ENCODE measurements at places on chromosomes 11 and 22. TPM values are rescaled to one million over a fixed set of nuclear protein-coding genes. Genes with fewer than 3 reads are reported as not detected.

LMF2 gene
- total RNA-seq = 76.4 TPM

GRCh38 chr11:123483058-123483457 lies 53.0 kb downstream of the GRAMD1B start:
- H3K36me3 ChIP-seq = no peaks in the 10 kb centered on the region
- H3K27ac ChIP-seq = no peak overlapping the region
- peaks cover 26% of the 10 kb centered on the region for H3K4me1 ChIP-seq
- H3K27me3 ChIP-seq = no peaks in the 10 kb centered on the region
- no peak for DNase-seq
- no peak overlapping the region for H3K4me3 ChIP-seq

DNA sequence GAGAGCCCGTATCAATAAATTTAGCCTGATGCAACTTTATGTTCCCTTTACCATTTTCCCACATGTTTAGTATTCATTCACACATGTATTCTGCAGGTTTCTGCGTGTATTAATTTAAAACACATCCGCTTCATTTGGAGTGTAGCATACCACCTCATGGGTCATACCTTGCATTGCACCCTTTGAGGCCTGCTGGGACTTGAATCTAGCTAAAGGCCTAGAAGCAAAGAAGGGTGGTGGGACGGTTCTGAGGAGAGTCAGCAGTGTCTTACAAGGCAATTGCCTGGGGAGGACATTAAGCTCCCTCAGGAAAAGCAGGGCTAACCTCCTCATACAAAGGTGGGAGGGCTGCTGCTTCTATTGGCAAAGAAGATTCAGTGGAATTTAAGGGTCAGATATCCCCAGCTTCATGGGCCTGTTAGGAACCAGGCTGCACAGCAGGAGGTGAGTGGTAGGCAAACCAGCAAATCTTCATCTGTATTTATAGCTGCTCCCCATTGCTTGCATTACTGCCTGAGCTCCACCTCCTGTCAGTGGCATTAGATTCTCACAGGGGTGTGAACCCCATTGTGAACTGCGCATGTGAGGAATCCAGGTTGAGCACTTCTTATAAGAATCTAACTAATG lies 15.9 kb upstream of the SNX19 start:
- H3K4me1 ChIP-seq = no peaks in the 10 kb centered on the region
- H3K36me3 ChIP-seq = no peaks in the 10 kb centered on the region
- no peak overlapping the region for H3K4me3 ChIP-seq
- no peak overlapping the region for H3K27ac ChIP-seq
- no peak for DNase-seq

FAM180B gene
- total RNA-seq = not detected

DNA sequence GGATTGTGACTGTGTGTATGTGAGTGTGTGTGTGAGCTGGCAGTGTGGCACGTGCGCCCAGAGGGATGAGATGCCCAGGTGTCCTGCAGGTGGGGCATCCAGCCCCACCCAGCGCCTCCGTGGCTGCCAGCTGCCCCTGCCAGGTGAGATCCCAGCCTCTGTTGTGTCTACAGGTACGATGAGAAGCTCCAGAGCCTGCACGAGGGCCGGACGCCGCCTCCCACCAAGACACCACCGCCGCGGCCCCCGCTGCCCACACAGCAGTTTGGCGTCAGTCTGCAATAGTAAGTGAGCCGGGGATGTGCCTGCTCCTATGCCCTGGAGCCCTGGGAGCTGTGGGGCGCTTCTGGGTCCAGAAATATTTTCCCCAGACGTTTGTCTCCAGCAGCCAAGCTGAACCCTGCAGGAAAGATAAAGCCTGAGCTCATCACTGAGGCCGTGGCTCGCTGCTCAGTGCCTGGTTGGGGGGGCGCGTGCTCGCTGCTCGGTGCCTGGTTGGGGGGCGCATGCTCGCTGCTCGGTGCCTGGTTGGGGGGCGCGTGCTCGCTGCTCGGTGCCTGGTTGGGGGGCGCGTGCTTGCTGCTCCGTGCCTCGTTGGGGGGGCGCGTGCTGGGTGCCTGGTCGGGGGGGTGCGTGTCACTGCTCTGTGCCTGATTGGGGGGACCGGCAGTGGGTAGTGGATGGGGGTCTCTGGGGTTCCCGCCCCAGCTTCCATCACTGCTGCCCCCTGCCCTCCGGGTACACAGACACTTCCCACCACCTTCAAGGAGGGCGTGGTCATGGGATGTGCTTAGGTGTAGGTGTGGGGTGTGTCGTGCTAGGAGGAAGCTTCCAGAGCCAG lies 73.2 kb downstream of the ARHGAP8 start:
- DNase-seq = no peak
- H3K4me1 ChIP-seq = no peaks in the 10 kb centered on the region
- H3K4me3 ChIP-seq = no peak overlapping the region
- H3K36me3 ChIP-seq = no peaks in the 10 kb centered on the region

DGAT2 gene
- total RNA-seq = 8.1 TPM

DNA sequence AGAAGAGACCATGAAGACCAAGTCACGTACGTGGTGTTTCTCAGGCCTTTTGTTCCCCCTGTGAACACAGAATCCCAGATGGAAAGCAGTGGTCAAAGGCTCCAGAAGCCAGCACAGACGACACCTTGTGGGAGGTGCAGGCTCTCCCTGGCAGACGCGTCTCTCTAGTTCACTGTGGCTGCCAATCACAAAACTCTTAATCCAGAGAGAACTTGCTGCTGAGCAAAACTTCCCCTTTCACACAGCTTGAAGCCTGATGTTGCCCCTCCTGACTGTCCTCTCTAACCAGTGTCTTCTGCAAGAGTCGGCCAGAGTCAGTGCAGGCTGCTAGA lies 67.1 kb downstream of the PIWIL3 start:
- DNase-seq = no peak
- no peaks in the 10 kb centered on the region for H3K36me3 ChIP-seq
- H3K27me3 ChIP-seq = no peaks in the 10 kb centered on the region
- H3K4me1 ChIP-seq = no peaks in the 10 kb centered on the region
- no peak overlapping the region for H3K4me3 ChIP-seq

DNA sequence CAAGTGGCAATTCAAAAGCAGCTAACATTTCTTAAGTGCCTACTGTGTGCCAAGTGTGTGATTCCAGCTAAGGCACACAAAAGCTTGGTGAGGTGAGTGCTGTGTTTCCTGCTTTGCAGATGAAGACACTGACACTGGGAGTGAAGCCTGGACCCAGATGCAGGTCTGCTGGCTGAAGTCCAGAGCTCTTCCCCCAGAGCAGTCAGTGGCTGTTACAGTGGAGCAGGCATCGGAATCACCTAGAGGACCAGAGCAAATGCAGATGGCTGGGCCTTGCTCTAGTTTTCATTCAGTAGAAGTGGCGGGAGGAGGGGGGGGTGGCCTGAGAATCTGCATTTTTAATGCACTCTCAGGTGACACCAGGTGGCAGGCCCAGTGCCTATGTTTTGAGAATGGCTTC lies 342.3 kb downstream of the CADM1 start:
- no peak overlapping the region for H3K4me3 ChIP-seq
- H3K27me3 ChIP-seq = peaks cover 48% of the 10 kb centered on the region
- no peak overlapping the region for H3K27ac ChIP-seq
- no peak for DNase-seq

DNA sequence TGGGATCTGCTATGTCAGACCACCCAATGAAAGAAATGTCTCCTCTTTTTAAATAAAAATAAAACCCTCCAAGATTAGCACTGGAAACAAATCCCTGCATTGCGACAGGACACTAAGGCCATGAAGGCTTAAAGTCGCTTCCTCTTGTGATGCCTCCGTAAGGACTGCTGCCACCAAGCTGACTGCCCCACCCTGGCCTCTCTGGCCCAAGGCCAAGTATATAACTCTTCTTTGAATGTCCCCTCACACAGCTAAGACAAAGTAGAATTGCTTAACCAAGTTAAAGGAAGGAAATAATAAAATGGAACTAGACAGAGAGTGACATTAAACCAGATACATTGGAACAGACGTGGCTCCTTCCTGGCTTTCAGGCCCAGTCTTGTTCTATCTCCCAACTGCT lies 7.5 kb upstream of the NRGN start:
- DNase-seq = peak; percentile 67
- no peak overlapping the region for H3K27ac ChIP-seq
- H3K36me3 ChIP-seq = no peaks in the 10 kb centered on the region
- H3K4me1 ChIP-seq = peaks cover 19% of the 10 kb centered on the region
- H3K27me3 ChIP-seq = no peaks in the 10 kb centered on the region
- no peak overlapping the region for H3K4me3 ChIP-seq

ARVCF gene
- 18.2 TPM for total RNA-seq

DDX25 gene
- total RNA-seq = 0.47 TPM

GRCh38 chr11:116540645-116541304 lies 232.0 kb downstream of the BUD13 start:
- H3K36me3 ChIP-seq = no peaks in the 10 kb centered on the region
- H3K27ac ChIP-seq = no peak overlapping the region
- H3K4me1 ChIP-seq = no peaks in the 10 kb centered on the region
- H3K27me3 ChIP-seq = no peaks in the 10 kb centered on the region

RFPL3 gene
- not detected for total RNA-seq

MRGPRE gene
- 0.47 TPM for total RNA-seq

GRCh38 chr22:40334899-40335298 lies 11.4 kb upstream of the ADSL start:
- no peak overlapping the region for H3K27ac ChIP-seq
- no peaks in the 10 kb centered on the region for H3K27me3 ChIP-seq
- DNase-seq = no peak
- no peak overlapping the region for H3K4me3 ChIP-seq
- H3K36me3 ChIP-seq = peaks cover 18% of the 10 kb centered on the region
- H3K4me1 ChIP-seq = peaks cover 23% of the 10 kb centered on the region

DNA sequence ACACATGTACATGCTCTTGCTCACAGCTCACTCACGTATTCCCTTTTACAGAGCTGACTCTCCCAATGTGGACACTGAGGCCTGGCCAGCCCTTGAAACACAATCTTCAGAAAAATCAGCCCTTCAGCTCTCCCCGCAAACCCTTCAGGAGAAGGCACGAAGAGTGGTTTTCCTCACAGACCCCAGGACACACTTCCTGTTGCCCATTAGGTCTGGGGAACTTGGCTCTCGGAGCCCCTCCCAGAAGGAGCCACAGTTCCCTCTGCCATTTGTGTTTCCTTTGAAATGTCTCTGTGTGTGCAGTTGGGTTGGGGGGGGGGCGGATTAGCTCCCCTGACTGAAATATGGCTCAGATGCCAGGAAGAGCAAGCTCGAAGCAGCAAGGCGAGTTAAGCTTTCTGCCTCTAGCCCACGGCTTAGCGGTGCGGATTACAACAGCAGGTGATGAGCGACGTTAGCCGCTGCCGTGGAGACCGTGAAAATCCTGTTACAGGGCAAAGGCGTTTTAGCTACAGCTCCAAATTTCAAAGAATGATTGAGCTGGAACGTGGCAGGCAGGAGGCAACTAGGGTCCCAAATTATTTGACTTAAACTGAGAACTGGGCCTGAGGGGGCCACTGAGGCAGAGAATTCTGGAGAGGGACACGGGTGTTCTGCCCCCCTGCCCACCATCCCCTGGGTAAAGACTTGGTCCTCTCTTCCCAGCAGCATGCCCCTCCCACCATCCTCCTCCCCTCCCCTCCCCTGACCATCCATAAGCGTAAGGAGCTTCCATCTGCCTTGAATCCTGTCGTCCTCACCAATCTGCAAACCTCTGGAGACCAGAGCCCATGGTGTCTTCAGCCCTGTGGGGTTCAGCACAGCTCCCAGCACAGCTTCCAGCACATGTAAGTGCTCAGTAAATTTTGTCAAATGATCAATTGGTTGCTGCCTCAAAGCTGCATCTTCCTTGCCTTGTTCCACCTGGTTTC lies 598.6 kb downstream of the BUD13 start:
- H3K4me3 ChIP-seq = no peak overlapping the region
- no peaks in the 10 kb centered on the region for H3K27me3 ChIP-seq

DNA sequence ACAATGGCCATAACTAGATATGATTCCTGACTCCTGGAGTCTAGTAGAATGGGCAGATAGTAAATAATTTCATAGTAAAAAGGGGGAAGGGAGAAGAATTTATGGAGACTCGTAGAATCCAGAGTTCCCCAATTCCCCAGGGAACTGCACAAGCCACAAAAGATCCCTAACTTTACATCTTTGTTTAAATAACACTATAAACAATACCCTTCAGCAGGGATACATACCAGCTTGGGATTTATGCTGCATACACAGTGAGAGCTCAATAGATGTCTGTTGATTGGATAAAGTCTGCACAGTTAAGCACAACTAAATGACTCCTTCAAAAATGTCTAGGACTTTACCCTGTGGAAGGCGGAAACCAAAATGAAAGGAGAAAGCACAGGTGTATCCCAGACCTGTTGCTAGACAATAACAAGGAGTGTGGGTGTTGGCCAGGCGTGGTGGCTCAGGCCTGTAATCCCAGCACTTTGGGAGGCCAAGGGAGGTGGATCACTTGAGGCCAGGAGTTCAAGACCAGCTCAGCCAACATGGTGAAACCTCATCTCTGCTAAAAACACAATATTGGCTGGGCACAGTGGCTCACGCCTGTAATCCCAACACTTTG lies 6.8 kb downstream of the SLC35F2 start:
- H3K36me3 ChIP-seq = no peaks in the 10 kb centered on the region
- no peak for DNase-seq
- H3K27ac ChIP-seq = no peak overlapping the region

GRCh38 chr22:44351685-44352377 lies 39.1 kb upstream of the SHISAL1 start:
- H3K27me3 ChIP-seq = no peaks in the 10 kb centered on the region
- no peak overlapping the region for H3K4me3 ChIP-seq
- H3K4me1 ChIP-seq = no peaks in the 10 kb centered on the region
- DNase-seq = peak; percentile 61
- no peak overlapping the region for H3K27ac ChIP-seq

- peaks cover 98% of the 10 kb centered on the region for H3K27me3 ChIP-seq
- DNase-seq = no peak
- H3K4me3 ChIP-seq = no peak overlapping the region
- H3K27ac ChIP-seq = no peak overlapping the region
- peaks cover 85% of the 10 kb centered on the region for H3K4me1 ChIP-seq
Observed at GRCh38 chr11:69639831-69640230, 1.1 kb upstream of the CCND1 start.

MS4A12 gene
- total RNA-seq = not detected

GRCh38 chr22:36409911-36410756 lies 22.4 kb upstream of the MYH9 start:
- DNase-seq = peak; percentile 95
- peak overlapping the region; percentile 79 for H3K27ac ChIP-seq
- peaks cover 58% of the 10 kb centered on the region for H3K4me1 ChIP-seq
- no peaks in the 10 kb centered on the region for H3K36me3 ChIP-seq
- H3K4me3 ChIP-seq = peak overlapping the region; percentile 35

GRCh38 chr11:45968901-45969300 lies 46.4 kb downstream of the LARGE2 start:
- no peak for DNase-seq
- no peaks in the 10 kb centered on the region for H3K4me1 ChIP-seq
- no peak overlapping the region for H3K4me3 ChIP-seq
- no peaks in the 10 kb centered on the region for H3K27me3 ChIP-seq
- no peak overlapping the region for H3K27ac ChIP-seq
